Activated naive CD8-positive, alpha-beta T cell treated with anti-CD3 and anti-CD28 coated beads for 36 hours (primary cell): ENCODE measurements at places on chromosomes 7 and 10.

DNA sequence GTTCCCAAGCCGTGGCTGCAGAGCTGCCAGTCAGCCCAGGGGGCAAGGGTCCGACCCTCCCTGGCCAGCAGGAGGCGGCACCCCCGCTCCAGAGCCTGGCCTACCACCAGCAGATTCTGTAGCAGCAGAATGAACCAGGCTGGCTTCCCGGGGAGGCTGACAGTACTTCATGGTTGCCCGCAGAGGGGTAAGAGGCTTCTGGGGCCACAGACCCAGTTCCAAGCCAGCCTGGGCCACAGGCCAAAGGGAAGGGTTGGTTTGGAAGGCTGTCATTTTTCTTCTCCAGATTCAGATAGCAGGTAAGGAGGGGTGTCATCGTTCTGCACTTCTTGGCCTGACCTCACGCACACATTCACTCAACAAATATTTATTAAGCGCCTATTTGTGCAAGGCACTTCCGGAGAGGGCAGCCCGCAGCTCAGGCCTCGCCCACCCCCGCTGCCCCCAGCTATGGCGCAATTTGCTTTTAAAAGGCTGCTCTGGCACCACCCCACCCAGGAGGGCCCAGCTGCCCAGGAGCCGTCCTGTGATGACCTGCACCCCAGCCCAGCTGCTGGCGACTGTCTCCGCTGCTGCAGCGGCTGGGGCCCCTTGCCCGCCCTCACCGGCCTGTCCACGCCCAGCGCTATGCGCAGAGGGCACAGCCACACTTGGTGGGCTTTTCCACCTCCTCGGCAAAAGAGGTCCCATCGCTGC, 168.5 kb downstream of the LCOR start:
- H3K27ac ChIP-seq, result no peak overlapping the region
- peaks cover 3% of the 10 kb centered on the region for H3K27me3 ChIP-seq
- H3K36me3 ChIP-seq, result no peaks in the 10 kb centered on the region
- H3K4me1 ChIP-seq, result peaks cover 2% of the 10 kb centered on the region

GRCh38 chr7:30703756-30704155, 21.5 kb upstream of the CRHR2 start:
- no peak overlapping the region for H3K4me3 ChIP-seq
- H3K27me3 ChIP-seq, result no peaks in the 10 kb centered on the region
- H3K4me1 ChIP-seq, result no peaks in the 10 kb centered on the region
- no peak for DNase-seq

DNA sequence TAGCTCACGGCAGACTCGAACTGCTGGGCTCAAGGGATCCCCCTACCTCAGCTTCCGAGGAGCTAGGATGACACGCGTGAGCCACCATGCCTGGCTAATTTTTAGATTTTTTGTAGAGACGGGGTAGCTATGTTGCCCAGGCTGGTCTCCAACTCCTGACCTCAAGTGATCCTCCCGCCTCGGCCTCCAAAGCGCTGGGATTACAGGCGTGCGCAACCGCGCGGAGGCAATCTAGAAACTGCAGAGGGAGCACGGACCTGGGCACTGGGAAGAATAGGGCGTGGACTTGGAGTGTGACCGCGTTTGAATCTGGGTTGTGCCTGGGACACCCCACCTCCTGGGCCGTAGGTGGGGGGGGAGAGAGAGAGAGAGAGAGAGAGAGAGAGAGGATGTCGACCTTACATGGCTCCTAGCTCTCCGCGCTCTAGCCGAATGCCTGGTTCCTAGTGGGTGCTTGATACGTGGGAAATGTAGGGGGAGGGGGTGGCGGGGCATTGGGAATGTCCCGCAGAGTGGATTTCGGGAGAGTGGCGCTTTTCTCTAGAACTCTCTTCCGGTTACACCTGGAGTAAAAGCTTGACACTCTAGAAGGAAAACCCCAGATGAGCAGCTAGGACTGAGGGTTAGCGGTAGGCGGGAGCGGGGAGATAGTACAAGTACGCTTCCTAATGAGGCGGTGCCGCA, 1.2 kb upstream of the MAP3K8 start:
- peak overlapping the region; percentile 88 for H3K27ac ChIP-seq
- peaks cover 4% of the 10 kb centered on the region for H3K27me3 ChIP-seq
- no peak for DNase-seq

DNA sequence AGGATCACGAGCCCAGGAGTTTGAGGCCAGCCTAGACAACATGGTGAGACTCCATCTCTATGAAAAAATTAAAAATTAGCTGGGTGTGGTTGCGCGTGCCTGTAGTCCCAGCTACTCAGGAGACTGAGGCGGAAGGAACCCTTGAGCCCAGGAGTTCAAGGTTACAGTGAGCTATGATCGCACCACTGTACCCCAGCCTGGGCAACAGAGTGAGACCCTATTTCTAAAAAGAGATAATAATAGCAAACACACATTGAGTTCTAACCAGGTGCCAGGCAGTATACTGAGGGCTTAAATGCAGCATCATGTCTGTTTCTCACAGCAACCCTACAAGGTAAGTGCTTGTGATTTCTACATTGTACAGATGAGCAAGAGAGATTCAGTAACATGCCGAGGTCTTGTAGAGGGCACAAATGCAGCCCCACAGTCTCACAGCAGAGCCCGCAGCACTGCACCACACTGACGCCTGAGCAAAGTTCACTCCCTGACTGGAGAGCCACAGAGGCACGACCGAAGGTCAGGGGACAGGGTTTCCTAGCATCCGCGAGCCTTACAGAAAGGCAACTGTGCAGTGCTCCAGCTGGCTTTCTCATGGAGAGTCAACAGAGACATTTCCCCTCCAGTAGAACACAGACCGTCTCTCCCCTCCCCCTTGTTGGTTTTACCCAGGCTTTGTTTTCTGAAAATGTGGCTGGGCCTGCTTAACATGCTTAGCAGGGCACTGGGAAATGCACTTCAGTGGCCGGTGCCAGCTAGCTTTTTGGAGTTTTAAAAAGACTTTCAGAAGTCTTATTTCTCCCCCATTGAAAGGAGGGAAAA, 36.5 kb downstream of the PDSS1 start:
- H3K4me1 ChIP-seq, result peaks cover 18% of the 10 kb centered on the region
- no peaks in the 10 kb centered on the region for H3K27me3 ChIP-seq
- no peak overlapping the region for H3K27ac ChIP-seq
- H3K36me3 ChIP-seq, result peaks cover 33% of the 10 kb centered on the region
- no peak for DNase-seq
- H3K4me3 ChIP-seq, result no peak overlapping the region

GRCh38 chr10:129993621-129994020, 29.5 kb upstream of the EBF3 start:
- no peaks in the 10 kb centered on the region for H3K36me3 ChIP-seq
- H3K4me3 ChIP-seq, result no peak overlapping the region
- no peak overlapping the region for H3K27ac ChIP-seq
- H3K4me1 ChIP-seq, result no peaks in the 10 kb centered on the region
- DNase-seq, result no peak

DNA sequence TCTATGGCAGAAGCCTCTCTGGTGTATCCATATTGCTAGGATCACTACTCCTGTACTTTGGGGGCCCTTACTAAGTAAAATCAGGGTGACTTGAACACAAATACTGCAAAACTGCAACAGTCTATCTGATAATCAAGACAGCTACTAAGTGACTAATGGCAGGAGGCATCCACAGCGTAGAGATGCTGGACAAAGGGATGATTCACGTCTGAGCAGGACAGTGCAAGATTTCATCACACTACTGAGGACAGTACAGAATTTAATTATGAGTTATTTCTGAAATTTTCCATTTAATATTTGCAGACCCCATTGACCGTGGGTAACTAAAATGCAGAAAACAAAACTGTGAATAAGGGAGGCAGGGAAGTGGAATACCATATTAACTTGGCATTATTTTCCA, 10.4 kb downstream of the CUL2 start:
- H3K4me3 ChIP-seq, result no peak overlapping the region
- no peaks in the 10 kb centered on the region for H3K27me3 ChIP-seq
- no peak overlapping the region for H3K27ac ChIP-seq
- peaks cover 29% of the 10 kb centered on the region for H3K4me1 ChIP-seq
- H3K36me3 ChIP-seq, result peaks cover 37% of the 10 kb centered on the region

DNA sequence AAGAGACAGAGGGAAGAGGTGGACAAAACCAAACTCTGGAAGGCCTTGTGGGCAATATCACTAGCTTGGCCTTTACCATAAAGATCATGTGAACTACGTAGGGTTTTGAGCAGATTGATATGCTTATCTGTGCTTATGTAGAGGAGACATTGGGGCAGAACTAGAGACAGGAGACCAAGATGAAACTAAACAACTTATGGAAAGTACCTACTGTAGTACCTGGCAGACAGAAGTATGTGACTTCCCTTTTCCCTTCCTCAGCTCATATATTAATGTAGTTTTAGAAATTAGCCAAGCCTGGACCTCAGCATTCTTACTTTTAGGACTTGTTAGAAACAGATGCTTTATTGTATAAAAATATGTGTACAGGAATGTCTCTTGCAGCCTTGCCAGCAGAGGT, 14.0 kb upstream of the IL6 start:
- no peak overlapping the region for H3K27ac ChIP-seq
- H3K27me3 ChIP-seq, result peaks cover 9% of the 10 kb centered on the region
- H3K4me3 ChIP-seq, result no peak overlapping the region

DNA sequence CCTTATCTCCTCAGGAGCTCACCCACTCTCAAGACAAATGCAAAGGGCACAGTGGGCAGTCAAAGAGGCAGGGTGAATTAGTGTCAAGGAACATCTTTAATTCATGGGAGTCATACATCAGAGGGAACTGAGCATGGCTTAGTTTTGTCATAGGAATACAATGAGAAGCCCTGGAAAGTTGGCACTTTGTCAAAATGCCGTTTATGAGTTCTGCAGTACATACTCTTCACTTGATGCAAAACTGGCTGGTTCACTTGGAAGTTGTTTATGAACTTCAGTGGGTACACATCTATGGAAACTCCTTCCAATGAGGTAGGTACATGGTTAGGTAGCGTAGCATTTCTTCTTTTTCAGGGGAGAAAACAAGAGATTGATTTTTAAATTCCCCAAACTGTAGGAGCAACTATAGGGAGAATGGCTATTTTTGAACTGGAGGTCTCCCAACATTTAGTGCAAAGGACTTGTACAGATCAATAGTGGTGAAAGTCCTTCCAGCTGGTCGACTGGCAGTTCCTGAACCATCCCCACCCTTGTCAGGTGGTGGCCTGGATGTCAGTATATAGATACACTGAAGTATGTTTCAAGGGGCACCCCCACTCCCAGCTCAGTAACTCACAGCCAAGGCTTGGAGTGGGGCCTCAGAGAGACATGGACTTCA, 580.5 kb downstream of the REEP3 start:
- H3K27ac ChIP-seq, result no peak overlapping the region
- no peak overlapping the region for H3K4me3 ChIP-seq
- DNase-seq, result no peak
- no peaks in the 10 kb centered on the region for H3K27me3 ChIP-seq
- H3K4me1 ChIP-seq, result no peaks in the 10 kb centered on the region

- DNase-seq, result no peak
- no peaks in the 10 kb centered on the region for H3K27me3 ChIP-seq
- H3K4me3 ChIP-seq, result no peak overlapping the region
- no peak overlapping the region for H3K27ac ChIP-seq
These were observed 29.7 kb downstream of the PLPP4 start for GRCh38 chr10:120486671-120487205.

DNA sequence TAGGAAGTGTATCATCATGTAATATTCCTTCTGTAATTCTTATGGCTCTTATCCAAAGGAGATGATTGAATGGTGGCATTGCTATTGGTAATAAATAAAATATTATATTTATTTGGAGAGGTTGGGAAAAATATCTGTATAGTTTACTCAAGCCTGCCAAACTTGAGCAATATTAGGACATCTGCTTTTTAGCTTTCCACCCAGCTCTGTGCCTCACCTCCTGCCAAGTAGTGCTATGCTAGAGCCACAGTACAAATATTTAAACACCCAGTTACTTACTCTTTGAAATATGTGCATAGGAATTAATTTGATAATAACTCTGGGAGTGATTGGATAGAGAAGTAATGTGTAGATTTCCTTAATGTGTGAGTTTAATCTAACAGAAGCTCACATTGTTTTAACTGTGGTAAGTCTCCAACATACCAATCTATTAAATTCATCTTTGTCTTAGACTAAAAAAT, 129.2 kb downstream of the BBS9 start:
- H3K27me3 ChIP-seq, result no peaks in the 10 kb centered on the region
- H3K36me3 ChIP-seq, result peaks cover 3% of the 10 kb centered on the region
- peaks cover 8% of the 10 kb centered on the region for H3K4me1 ChIP-seq

- peak overlapping the region; percentile 63 for H3K27ac ChIP-seq
- H3K4me1 ChIP-seq, result peaks cover 61% of the 10 kb centered on the region
- peak; percentile 22 for DNase-seq
- H3K4me3 ChIP-seq, result peak overlapping the region; percentile 3
- H3K27me3 ChIP-seq, result no peaks in the 10 kb centered on the region
These were observed 3.5 kb downstream of the NRF1 start for GRCh38 chr7:129615018-129615417.

- DNase-seq, result peak; percentile 37
- no peaks in the 10 kb centered on the region for H3K36me3 ChIP-seq
- peaks cover 6% of the 10 kb centered on the region for H3K4me1 ChIP-seq
- no peak overlapping the region for H3K4me3 ChIP-seq
These were observed 11.5 kb upstream of the MICU1 start for GRCh38 chr10:72637398-72637857.

DNA sequence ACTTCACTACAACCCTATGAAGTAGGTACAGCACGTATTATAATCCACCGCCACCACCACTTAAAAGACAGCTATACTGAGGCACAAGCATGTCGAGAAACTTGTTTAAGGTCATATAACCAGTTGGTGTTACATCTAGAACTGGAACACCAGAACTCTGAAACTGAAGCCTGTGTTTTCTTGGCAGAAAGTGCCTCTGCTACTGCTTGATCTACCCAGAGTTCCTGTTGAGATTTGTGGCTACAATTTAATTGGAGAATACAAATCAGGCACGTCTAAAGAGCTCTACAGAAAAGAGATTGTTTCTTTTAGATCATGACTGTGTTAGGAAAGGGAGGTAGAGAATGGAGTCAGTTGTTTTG, 4.3 kb upstream of the ADD3 start:
- peaks cover 14% of the 10 kb centered on the region for H3K4me1 ChIP-seq
- DNase-seq, result no peak
- H3K27me3 ChIP-seq, result no peaks in the 10 kb centered on the region
- H3K4me3 ChIP-seq, result no peak overlapping the region
- H3K27ac ChIP-seq, result no peak overlapping the region
- no peaks in the 10 kb centered on the region for H3K36me3 ChIP-seq

- H3K4me1 ChIP-seq, result peaks cover 16% of the 10 kb centered on the region
- DNase-seq, result no peak
- no peaks in the 10 kb centered on the region for H3K27me3 ChIP-seq
- no peak overlapping the region for H3K4me3 ChIP-seq
- peaks cover under 1% of the 10 kb centered on the region for H3K36me3 ChIP-seq
These were observed 110.2 kb upstream of the GDF10 start for GRCh38 chr10:47189802-47190201.

- H3K4me3 ChIP-seq, result no peak overlapping the region
- H3K27me3 ChIP-seq, result peaks cover 5% of the 10 kb centered on the region
- H3K4me1 ChIP-seq, result no peaks in the 10 kb centered on the region
- H3K36me3 ChIP-seq, result no peaks in the 10 kb centered on the region
- no peak for DNase-seq
These were observed 341.5 kb downstream of the PHTF2 start for GRCh38 chr7:78140109-78140508.

DNA sequence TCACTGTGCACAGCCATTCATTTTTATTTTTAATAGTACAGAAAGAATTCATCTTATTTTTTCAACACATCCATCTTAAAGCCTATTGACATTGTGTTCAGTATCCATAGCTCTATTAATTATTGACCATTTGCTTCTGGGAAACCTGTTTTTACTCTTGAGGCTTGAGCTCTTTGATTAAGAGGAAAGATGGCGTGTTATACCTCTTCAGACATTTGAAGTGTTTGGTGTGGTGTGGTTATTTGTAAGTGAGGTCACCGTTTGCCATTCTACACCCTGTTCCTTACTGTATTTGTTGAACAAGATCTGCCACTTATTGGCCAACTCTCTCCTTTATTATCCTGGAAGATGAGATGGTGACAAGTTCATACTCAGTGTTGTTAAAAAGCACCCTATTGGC, 18.4 kb downstream of the C7orf57 start:
- no peak for DNase-seq
- H3K36me3 ChIP-seq, result peaks cover 7% of the 10 kb centered on the region
- H3K27me3 ChIP-seq, result no peaks in the 10 kb centered on the region
- no peaks in the 10 kb centered on the region for H3K4me1 ChIP-seq
- H3K4me3 ChIP-seq, result no peak overlapping the region
- no peak overlapping the region for H3K27ac ChIP-seq
